Diencephalon (tissue), 1 donor: ENCODE measurements at places on chromosomes 5 and 9. TPM values are rescaled to one million over a fixed set of nuclear protein-coding genes. Genes with fewer than 3 reads are reported as not detected.

The ARID3C gene
- total RNA-seq = 0.69 TPM

The MARCHF3 gene
- 25.1 TPM for total RNA-seq

The POU5F2 gene
- total RNA-seq = 3.7 TPM

The TAS2R1 gene
- not detected for total RNA-seq

The SH3PXD2B gene
- total RNA-seq = 27.0 TPM

The KCNV2 gene
- not detected for total RNA-seq

The IL9 gene
- total RNA-seq = not detected

The PHF2 gene
- 26.8 TPM for total RNA-seq

The MRPL50 gene
- 45.7 TPM for total RNA-seq

The CCDC183 gene
- total RNA-seq = 2.5 TPM

The SOX30 gene
- not detected for total RNA-seq

The EEIG1 gene
- 6.9 TPM for total RNA-seq

The AQP7 gene
- not detected for total RNA-seq

The CYSRT1 gene
- total RNA-seq = 0.92 TPM

The ADGRD2 gene
- total RNA-seq = 0.46 TPM

The GRXCR2 gene
- not detected for total RNA-seq

The OBP2B gene
- not detected for total RNA-seq

The CHSY3 gene
- total RNA-seq = 18.9 TPM

The CAMK4 gene
- total RNA-seq = 95.0 TPM

The DBH gene
- under 0.01 TPM for total RNA-seq

The DDX46 gene
- 39.2 TPM for total RNA-seq

The SEC24A gene
- total RNA-seq = 26.1 TPM

The CACFD1 gene
- 23.1 TPM for total RNA-seq

The CPLANE1 gene
- 77.7 TPM for total RNA-seq

The CYLC2 gene
- not detected for total RNA-seq

The NOXA1 gene
- total RNA-seq = 1.6 TPM

The PRRC1 gene
- 34.1 TPM for total RNA-seq

The AGXT2 gene
- total RNA-seq = 0.23 TPM

The IL17B gene
- not detected for total RNA-seq

The S100Z gene
- total RNA-seq = not detected

The GNA14 gene
- total RNA-seq = 1.4 TPM

The CLIC3 gene
- total RNA-seq = not detected

The TMEM252 gene
- total RNA-seq = not detected

The PCDHB9 gene
- 9.2 TPM for total RNA-seq

The TMEM215 gene
- 9.0 TPM for total RNA-seq
